ENCODE measurements at places on chromosomes 1 and 21. TPM values are rescaled to one million over a fixed set of nuclear protein-coding genes. Genes with fewer than 3 reads are reported as not detected.

The UTS2 gene
- not detected for total RNA-seq

The CYP4Z1 gene
- 0.18 TPM for total RNA-seq

- DNase-seq = no peak
These were observed 2.3 kb upstream of the LCE3D start for GRCh38 chr1:152582647-152583046.

The SIM2 gene
- 4.7 TPM for total RNA-seq

DNA sequence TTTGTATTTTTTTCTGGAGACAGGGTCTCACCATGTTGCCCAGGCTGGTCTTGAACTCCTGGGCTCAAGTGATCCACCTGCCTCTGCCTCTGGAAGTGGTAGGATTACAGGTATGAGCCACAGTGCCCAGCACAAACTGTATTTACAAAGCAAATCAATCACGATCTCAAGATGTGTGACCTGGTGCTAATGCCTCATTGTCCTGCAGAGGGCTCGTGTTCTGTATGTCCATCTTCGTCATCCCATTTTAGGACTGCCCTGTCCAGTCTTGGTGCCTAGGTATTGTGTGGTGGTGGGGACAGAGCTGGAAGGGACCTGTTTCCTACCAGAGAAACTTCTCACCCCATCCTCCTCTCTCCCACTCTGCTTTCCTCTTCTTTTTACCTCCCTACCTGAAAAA lies 20.2 kb downstream of the PROK1 start:
- no peak for DNase-seq

DNA sequence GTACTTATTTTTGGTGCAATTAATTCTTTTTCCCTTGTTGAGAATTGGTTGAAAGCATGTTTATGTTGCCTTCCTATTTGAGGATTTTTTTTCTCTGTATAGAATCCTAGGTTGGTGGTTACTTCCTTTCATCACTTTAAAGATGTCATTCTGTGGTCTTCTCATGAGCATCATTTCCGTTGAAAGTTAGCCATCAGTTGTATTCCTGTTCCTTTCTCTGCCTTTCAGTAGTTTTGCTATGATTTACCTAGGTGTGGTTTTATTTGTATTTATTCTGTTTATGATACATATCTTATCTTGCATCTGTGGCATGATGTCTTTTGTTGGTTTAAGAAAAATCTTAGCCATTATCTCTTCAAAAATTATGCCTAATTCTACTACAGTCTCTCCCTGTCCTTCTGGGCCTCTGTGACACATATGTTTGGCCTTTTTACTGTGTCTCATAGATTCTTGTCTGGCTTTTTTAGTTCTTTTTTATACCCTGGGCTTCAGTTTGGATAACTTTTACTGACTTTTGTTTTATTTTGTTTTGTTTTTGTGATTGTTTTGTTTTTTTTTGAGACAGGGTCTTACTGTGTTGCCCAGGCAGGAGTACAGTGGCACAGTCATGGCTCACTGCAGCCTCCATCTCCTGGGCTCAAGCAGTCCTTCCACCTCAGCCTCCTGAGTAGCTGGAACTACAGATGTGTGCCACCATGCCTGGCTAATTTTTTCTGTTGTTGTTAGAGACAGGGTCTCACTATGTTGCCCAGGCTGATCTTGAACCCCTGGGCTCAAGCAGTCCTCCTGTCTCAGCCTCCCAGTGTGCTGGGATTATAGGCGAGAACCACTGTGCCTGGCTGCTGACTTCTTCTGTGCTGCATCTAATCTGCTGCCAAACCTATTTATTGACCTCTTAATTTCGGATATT lies 24.1 kb downstream of the PTGFRN start:
- no peak for DNase-seq

The ANGPTL1 gene
- total RNA-seq = 98.2 TPM

- peak; percentile 22 for DNase-seq
These were observed 28.0 kb upstream of the GLIS1 start for GRCh38 chr1:53766831-53767405.

DNA sequence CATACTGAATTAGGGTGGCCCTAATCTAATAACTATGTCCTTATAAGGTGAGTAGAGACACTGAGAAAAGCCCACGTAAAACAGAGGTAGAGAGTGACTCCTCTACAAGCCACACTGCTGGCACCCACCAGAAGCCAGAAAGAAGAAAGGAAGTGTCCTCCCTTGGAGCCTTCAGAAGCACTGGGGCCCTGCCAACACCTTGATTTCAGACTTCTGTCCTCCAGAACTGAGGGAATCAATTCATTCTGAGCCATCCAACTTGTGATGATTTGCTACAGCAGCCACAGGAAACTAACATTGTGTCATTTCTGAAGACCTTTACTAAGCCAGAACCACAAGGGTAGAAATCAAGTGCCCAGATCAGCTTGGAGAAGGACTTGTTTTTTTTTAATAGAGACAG lies 15.0 kb downstream of the GNB1 start:
- DNase-seq = no peak

DNA sequence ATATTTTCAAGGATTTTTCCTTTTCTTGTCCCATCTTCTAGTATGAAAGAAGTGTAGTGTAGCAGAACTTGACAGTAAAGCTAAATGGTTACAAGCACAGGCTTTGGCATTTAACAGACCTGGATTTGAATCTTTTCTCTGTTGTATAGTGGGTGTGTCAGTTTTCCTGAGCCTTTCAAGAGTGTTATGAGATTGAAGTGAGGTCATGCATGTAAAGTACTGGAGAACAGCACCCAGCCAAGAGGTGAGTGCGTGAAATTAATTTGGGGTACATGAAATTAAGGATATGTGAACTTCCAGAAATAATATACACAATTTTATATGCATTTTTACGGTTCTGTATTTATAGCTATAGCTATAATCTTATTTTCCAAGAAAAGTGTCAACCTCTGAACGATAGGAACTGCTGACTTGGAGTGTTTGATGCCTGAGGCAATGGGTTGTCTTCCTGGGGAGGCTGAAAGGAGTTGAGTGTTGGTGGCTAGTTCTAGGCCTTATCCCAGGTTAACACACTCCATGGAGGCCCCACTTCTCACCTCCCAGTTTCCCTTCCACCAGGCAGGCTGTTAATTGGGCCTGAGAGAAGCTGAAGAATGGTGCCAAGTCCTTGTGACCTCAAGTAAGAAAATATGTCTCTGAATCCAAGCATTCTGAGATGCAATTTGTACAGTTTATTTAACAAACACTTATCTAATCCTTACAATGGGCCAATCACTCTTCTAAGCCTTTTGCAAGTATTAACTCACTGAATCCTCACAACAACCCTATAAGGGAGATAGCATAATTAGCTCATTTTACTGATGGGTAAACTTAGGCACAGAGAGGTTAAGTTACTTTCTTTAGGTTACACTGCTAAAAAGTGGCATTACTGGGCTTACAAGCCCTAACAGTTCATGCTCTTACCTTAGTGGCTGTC lies 4.4 kb downstream of the ROR1 start:
- DNase-seq = no peak

DNA sequence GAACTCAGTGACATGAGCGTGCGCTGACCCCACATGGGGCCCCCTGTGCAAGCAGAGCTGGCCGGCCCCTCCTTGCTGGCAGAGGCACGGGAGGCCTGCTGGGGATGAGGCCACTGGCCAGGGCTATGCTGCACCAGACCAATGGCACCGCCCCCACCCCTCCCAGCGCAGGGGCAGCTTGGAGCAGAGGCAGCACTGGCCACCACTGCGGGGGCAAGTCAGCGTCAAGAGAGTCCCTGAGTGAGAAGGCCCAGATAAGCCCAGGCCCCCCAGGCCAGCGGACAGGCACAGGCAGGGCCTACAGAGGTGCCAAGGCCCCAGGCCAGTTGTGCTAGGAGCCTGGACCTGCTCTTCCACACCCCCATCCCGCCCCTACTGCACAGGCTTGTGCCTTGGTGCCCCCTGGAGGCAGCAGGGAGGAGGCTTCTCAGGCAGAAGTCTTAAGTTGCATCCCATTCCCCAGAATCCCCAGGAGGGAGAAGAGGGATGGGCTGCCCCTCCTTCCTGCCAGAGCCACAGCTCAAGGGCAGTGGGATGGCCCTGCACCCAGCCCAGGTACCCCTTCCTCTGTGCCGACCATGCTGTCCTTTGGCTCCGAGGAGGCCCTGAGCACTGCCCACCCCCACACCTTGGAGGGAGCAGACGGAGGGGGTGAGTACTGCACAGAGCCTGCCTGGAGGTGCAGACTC lies 35.8 kb downstream of the EPHX1 start:
- peak; percentile 88 for DNase-seq

The ERICH3 gene
- total RNA-seq = 0.04 TPM

DNA sequence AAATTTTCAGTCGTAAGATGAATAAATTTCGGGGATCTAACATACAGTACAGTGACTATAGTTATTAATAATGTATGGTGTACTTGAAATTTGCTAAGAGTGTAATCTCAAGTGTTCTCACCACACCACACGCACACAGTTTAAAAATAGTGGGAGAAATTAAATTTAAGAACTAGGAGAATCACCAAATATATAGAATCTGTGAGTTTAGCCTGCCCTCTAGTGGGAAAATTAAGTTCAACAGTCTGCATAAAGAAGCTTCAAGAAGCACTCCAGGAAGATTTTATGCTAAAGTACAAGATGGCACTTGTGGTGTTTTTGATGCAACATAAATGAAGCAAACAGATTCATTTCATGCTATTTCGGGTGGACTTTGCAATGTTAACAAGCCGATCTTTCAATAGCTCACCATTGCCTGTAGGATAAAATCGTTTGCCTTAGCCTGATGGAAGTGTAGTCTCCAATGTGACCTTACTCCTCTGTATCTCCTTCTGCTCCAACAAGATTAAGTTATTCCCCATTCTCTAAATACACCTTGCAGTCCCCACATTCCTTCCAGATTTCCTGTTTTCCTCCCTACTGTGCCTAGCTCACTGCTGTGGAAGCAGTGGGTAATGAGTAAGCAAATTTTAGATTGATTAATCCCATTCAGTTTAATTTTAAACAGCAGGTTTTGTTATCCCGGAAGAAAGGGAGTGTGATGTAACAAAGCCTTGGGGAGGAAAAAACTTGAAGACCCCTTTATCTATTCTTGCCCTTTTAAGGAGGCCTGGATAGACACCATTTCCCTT lies 8.7 kb upstream of the PIK3C2B start:
- DNase-seq = peak; percentile 89

The CENPL gene
- 12.5 TPM for total RNA-seq

DNA sequence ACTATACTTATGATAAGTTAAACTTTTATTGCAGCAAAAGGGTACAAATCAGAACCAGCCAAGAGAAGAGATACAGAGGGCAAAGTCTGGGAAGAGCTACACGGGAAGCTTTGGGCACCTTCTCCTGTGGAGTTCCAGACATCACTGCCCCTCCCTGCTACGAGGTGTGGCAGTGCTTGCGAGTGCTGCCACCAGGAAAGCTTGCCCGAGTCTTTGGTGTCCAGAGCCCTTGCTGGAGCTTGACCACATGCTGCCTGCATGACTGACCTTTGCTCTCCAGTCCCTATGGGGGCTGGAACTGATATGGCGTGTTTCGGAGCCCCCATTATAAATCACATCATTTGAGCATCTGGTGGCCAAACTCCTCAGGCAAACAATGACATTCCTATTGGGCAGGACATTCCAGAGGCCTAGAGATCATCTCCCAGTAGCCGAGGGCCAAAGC lies 23.4 kb downstream of the PLEKHO1 start:
- no peak for DNase-seq

The STYXL2 gene
- total RNA-seq = 49.6 TPM

The MYBPH gene
- total RNA-seq = 109 TPM

DNA sequence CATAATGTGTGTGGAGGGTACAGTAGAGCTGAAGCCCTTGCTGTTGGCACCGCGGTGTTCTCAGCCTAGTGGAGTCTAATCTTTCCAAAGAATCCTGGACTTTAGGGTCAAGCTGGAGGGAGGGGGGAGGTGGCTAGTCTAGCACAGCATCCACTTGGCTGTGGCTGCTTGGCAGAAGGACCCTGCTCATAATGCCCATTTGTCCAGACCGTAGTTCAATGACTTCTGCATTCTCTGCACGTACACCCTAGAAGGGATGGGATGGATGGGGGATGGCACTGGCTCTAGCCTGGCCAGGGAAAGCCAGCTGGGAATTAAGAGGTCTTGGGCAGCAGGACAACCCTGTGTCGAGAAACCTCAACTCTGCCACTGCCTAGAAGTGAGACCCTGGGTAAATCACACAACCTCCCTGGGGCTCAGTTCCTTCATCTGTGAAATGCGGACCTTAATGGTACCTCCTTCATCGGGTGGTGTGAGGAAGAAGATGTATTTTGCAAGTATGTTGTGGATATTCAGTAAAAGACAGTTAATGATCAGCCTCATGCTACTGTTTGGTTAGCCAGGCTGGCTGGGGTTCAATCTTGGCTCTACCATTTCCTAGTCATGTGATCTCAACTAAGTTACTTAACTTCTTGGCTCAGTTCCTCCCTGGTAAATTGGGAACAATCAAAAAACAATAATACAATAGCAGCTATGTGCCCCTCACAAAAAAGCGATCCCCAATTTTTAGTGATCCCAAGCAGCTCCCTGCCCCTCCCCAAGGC lies 27.2 kb upstream of the CLIC4 start:
- DNase-seq = no peak

- DNase-seq = no peak
These were observed 120.3 kb downstream of the PTPRU start for GRCh38 chr1:29356663-29357062.

DNA sequence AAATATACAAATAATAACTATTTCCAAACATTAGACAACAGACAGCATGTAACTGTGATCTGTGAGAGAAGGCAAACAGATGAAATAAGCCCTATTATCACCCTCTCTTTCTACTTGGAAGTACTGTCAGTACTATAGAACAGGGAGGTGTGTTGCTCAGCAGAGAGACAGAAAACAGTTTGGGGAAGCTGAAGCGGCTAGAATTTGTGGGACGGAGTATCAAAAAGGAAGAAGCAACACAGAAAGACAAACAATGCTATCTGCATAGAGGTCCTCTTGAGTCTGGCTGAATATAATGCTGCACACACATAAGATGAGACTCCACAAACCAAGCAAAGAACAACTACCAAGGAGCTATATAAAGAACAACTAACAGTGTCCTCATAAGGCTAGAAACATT lies 59.4 kb downstream of the ZZZ3 start:
- no peak for DNase-seq

The MYCL gene
- total RNA-seq = 2.4 TPM

DNA sequence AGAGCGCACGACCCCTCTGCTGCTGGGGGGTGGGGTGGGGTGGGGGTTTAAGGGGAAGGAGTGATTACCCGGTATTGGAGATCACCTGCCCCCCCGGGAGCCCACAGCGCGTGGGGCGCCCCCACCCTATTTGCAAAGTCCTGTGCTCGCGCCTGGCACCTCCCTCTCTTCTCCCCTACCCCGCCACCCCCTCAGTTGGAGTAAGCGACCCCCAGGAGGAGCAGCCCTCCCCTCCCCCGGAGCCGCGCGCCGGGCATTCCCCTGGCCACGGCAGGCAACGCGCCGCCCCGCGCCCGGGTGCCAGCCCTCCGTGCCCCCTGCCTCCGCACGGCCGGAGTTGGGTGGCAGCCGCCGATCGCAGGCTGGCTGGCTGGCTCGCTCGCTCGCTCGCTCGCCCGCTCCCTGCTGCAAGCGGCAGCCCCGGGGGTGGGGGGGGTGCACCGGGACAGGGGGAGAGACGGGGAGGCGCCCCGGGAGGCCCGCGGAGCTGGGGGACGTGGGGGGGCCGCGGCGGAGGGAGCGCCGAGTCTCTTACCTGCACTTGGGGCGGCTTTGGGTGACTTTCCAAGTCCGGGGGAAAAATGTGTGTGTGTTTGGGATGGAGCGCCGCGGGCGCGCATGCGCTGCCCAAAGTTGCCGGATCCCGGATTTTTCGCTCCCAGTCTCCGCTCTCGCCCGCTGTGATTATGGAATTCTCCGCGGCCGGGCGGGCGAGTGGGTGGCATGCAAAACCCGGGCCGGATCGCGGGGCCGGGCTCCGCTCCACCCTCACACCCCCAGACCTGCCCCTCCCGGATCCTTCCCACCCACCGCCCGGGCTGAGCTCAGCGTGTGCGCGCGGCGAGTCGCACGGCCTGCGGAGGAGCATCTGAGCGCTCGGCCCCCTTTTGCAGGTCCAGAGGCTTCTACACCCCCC lies at the start of gene CASZ1:
CASZ1 (minus strand) TSS at position 618 of the 916 bp plus-strand sequence. CDS start 102,757 bp downstream, outside the sequence.
- peak; percentile 94 for DNase-seq

Data from muscle of leg (tissue), 16 donors.